Activated naive CD8-positive, alpha-beta T cell treated with anti-CD3 and anti-CD28 coated beads, Interleukin-2, amount 10 ng/mL, durations not matched to agents 7 days and 5 days (primary cell): ENCODE measurements at places on chromosomes 3 and 15. TPM values are rescaled to one million over a fixed set of nuclear protein-coding genes. Genes with fewer than 3 reads are reported as not detected.

DNA sequence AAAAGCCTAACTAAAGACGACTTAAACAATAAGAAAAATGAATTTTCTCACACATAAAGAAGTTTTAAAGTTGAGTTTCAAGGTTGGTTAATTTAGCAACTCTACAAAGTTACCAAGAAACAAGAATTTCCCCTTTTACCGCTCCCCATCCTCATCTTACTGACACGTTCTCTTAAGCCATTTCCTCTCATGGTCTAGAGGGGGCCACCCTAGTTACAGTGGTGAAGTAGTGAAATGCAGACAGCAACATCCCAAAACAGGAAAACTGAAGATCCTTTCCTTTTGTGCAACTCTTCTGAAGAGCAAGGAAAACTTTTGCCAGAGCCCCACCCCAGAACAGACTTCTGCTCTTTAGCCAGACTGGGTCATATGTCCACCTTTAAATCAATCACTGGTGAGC lies 17.3 kb upstream of the SOX14 start:
- no peaks in the 10 kb centered on the region for H3K36me3 ChIP-seq
- H3K4me1 ChIP-seq: no peaks in the 10 kb centered on the region
- H3K27me3 ChIP-seq: no peaks in the 10 kb centered on the region

GRCh38 chr3:39754549-39754948 lies 54.9 kb upstream of the MYRIP start:
- H3K27me3 ChIP-seq: peaks cover 10% of the 10 kb centered on the region
- no peaks in the 10 kb centered on the region for H3K36me3 ChIP-seq
- no peak overlapping the region for H3K27ac ChIP-seq
- no peak overlapping the region for H3K4me3 ChIP-seq
- no peaks in the 10 kb centered on the region for H3K4me1 ChIP-seq

DNA sequence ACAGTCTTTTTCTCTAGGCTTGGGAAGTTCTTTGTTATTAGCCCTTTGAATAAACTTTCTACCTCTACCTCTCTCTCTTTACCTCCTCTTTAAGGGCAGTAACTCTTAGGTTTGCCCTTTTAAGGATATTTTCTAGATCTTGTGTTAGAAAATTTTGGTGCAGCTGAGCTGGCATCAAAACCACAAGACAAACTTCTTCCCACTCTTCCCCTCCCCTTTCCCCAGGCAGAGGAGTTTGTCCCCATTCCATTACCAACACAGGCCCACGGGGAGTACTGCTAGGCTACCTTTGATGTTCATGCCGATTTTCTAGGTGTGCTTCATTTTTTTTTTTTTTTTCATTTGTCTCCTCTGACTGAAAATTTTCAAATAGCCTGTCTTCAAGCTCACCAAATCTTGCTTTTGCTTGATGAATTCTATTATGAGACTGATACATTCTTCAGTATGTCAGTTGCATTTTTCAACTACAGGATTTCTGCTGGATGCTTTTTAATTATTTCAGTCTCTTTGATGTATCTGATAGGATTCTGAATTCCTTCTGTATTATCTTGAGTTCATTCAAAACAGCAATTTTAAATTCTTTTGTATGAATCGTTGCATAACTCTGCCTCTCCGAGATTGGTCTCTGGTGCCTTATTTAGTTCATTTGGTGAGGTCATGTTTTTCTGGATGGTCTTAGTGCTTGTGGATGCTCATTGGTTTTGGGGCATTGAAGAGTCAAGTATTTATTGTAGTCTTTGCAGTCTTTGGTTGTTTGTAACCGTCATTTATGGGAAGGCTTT lies 112.0 kb downstream of the UBE2E2 start:
- peaks cover 2% of the 10 kb centered on the region for H3K4me1 ChIP-seq
- peaks cover 19% of the 10 kb centered on the region for H3K36me3 ChIP-seq
- DNase-seq: no peak
- no peaks in the 10 kb centered on the region for H3K27me3 ChIP-seq
- H3K4me3 ChIP-seq: no peak overlapping the region
- no peak overlapping the region for H3K27ac ChIP-seq

DNA sequence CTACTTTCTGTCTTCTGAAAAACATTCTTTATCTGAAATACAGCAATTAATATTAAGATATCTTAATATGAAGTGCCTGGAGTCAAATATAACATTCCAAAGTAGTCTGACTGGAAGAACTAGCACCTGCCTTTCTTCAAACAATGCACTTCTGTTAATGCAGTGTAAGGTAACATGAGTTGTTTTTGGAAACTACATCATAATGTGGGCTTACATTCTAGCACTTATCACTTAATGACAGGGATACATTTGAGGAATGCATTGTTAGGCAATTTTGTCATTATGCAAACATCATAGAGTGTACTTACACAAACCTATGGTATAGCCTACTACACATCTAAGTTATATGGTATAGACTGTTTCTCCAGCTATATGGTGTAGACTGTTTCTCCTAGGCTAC lies 49.2 kb downstream of the SLC15A2 start:
- no peak overlapping the region for H3K4me3 ChIP-seq
- no peak for DNase-seq
- H3K36me3 ChIP-seq: peaks cover 3% of the 10 kb centered on the region
- H3K27me3 ChIP-seq: no peaks in the 10 kb centered on the region

GRCh38 chr3:165854696-165855095 lies 17.5 kb upstream of the BCHE start:
- no peak overlapping the region for H3K27ac ChIP-seq
- H3K27me3 ChIP-seq: peaks cover 2% of the 10 kb centered on the region
- DNase-seq: no peak
- H3K4me3 ChIP-seq: no peak overlapping the region

- peaks cover 11% of the 10 kb centered on the region for H3K27me3 ChIP-seq
- no peak overlapping the region for H3K4me3 ChIP-seq
- no peaks in the 10 kb centered on the region for H3K36me3 ChIP-seq
- H3K4me1 ChIP-seq: no peaks in the 10 kb centered on the region
- H3K27ac ChIP-seq: no peak overlapping the region
Observed at GRCh38 chr15:31768055-31768454, 262.3 kb upstream of the CHRNA7 start.

GRCh38 chr3:197494366-197495058 lies 61.3 kb downstream of the BDH1 start:
- no peaks in the 10 kb centered on the region for H3K27me3 ChIP-seq
- H3K4me3 ChIP-seq: no peak overlapping the region
- no peak overlapping the region for H3K27ac ChIP-seq
- no peaks in the 10 kb centered on the region for H3K4me1 ChIP-seq
- no peaks in the 10 kb centered on the region for H3K36me3 ChIP-seq

Gene ERICH6
- total RNA-seq: not detected

DNA sequence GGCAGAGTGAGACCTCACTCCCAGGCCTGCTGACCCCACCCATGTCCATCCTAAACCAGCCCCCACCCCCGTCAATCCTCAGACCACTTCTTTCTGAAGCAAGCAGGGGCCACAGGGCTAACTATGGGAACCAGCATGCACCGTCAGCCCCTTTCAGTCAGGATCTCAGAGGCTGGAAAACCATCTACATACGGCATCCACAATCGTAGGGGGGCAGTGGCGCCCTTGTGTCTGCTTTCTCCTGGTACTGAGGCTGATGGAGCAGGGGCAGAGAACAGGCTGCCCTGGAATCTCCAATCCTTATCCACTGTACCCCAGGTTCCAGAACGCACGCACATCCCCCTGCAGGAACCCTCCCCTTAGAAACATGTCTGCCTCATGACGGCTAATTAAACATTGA lies 56.6 kb downstream of the XXYLT1 start:
- no peaks in the 10 kb centered on the region for H3K4me1 ChIP-seq
- H3K27ac ChIP-seq: no peak overlapping the region
- H3K27me3 ChIP-seq: no peaks in the 10 kb centered on the region

- H3K27me3 ChIP-seq: peaks cover 19% of the 10 kb centered on the region
- no peak overlapping the region for H3K27ac ChIP-seq
- H3K4me1 ChIP-seq: no peaks in the 10 kb centered on the region
- H3K36me3 ChIP-seq: no peaks in the 10 kb centered on the region
Observed at GRCh38 chr3:69142797-69143454, 20.5 kb upstream of the LMOD3 start.

DNA sequence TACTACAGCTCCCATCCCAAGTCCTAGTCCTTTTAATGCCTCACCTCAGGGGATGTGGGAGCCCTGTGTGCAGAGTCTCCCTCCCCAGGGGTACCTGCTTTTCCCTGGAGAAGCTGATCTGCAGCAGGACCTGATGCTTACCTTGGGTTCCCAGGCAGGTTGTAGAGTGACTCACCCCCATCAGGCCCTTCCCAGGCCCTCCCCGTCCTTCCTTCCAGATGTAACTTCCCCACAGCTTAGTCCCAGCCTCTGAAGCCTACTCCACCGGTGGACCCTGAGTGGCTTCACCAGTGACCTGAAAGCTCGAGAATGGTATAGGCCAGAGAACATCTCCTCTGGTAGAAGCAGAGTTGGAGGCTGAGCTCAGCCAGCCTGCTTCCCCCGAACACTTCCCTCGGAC lies 254.2 kb upstream of the STT3B start:
- no peaks in the 10 kb centered on the region for H3K27me3 ChIP-seq
- H3K36me3 ChIP-seq: peaks cover 1% of the 10 kb centered on the region
- no peak overlapping the region for H3K4me3 ChIP-seq
- peaks cover 7% of the 10 kb centered on the region for H3K4me1 ChIP-seq
- no peak for DNase-seq
